ENCODE measurements at places on chromosomes 11 and 22.

DNA sequence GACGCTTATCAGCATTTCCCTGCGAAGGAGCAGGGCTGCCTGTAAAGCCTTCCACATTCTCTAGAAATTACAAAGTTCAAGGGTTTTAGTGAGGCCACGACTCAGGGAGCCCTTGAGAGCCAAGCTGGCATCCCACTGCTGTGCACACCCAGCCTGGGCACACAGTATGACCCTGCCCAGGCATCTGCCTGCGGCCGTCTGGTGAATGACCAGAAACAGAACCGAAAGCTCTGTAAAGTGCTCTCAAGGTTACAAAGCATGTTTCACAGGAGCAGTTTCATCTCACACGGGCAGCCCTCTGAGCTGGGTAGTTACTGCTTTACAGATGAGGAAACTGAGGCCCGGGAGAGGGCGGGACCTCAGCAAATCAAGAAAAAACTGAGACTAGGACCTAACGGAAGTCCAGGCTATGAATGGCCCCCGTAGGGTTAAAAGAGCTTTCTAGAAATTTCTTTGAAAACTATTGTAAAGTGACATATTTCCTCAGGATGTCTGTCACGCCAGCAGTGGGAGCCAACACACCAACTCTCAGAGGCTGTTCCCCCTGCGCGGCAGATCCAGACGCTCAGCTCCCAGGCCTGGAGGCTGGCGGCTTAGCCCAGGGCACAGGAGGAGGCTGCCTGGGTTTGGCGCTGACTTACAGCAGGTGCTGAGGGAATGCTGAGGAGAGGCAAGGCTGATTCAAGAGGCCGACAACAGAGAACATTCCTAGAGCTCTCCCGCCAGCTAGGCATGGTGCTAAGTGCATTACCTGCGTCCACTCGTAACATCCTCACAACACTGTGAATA lies 7.7 kb upstream of the TCF20 start:
- no peak for DNase-seq

GRCh38 chr11:57233702-57234101 lies 3.3 kb downstream of the APLNR start:
- no peak for DNase-seq

DNA sequence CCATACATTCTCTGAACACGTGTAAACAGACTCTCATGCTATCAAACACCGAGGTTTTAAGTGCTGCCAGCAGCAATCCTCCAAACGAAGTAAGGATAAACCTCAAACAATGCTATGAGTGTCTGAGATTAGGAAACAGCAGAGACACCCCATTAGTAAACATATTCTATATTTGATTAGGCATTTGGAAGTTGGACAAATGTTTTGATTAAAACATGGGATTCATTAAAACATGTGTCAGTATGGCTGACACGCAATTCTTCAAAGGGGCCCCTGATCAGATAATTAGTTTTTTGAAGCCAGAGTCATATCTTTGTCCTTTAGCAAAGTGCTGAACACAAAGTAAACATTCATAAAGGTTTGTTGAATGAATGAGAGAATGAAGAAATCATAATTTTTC lies 33.2 kb upstream of the BLID start:
- no peak for DNase-seq

GRCh38 chr11:78560153-78560552 lies 14.5 kb downstream of the NARS2 start:
- no peak for DNase-seq

- DNase-seq = no peak
These were observed 17.5 kb downstream of the NFAM1 start for GRCh38 chr22:42414565-42415303.

DNA sequence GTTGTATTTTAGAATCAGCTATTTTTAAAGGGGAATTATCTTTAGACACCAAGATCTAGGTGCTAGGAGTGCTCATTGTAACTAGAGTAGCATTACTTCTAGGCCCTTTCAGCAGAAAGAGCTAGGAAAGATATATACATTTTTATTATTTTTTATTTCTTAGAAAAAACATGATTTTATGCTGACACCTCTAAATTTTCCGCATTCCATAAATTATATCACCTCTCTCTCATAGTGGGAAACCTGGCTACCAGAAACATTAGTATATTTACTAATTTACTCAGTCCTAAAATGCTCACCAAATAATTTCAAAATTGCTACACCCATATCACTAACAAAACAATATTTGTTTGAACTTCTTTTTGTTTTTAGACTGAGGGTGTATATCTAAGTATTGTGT lies 32.1 kb upstream of the SLC36A4 start:
- DNase-seq = no peak

DNA sequence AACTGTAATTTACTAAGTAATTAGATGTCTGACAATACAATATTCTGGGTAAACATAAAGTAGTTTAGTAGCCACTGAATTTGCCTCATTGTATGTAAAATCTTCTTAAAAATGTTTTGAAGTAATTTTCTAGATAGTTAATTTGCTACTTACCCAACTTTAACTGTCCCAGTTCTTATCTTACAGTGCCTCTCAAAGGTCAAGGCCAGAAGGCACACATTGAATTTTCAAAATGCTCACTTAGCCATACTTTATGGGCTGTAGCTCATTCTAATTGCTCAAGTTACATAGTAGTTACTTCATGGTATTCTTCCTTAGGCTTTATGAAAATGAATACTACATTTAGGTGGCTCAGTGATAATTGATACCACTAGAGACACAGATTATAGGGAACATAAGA lies 666.6 kb downstream of the CNTN5 start:
- DNase-seq = no peak

DNA sequence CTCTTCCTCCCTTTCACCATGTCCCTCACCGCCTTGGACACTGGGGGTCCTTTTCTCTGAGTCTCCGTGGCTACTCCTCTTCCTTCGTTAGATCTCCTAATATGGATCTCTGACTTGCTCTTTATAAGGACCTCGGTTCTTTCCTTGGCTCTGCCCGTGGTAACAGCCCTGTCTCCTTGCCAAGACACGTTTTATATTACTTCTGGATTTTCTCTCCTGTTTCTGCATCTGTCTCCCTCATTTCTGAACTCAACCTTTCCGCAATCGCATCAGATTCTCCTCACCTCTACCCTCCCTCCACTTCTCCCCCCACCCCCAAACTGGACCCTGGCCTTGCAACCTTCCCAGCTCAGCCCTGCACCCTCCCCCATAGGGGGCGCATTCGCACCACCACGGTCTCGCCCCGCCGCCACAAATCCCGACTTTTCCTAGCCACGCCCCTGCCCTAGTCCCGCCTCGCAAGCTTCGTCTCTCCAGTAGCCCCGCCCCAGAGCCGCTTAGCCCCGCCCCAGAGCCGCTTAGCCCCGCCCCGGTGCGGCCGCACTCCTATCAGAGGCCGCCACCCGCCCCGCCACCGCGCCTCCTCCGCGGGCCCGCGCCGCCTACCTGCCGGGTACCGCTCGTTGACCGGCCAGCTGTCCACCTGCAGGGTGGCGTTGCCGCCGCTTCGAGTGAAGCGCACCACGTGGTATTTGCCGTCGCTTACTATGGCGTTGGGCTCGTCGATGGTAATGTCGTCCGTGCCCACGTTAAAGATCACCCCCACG lies 39.0 kb downstream of the SLC22A12 start:
- DNase-seq = no peak

GRCh38 chr11:16512899-16513241 lies 156.5 kb upstream of the SOX6 start:
- no peak for DNase-seq

DNA sequence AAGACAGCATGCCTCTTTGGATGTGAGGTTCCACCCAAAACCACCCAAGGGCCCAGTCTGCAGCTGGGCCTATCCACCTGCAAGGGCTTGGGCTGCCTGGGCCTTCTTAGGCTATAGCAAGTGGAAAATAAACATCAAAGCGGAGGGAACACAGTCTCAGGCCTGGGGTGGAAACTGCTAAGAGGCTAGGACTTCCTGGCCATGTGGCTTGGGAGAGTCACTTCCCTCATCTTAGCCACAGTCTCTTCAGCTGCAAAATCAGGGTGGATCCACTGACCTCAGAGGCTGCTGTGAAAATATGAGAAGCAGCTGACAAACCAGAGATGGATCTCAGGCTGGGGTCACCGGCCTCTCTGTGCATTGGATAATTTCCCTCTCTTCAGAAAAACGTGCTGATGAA lies 30.6 kb upstream of the TFIP11 start:
- DNase-seq = no peak

- no peak for DNase-seq
These were observed 3.1 kb downstream of the DMC1 start for GRCh38 chr22:38566726-38567504.

DNA sequence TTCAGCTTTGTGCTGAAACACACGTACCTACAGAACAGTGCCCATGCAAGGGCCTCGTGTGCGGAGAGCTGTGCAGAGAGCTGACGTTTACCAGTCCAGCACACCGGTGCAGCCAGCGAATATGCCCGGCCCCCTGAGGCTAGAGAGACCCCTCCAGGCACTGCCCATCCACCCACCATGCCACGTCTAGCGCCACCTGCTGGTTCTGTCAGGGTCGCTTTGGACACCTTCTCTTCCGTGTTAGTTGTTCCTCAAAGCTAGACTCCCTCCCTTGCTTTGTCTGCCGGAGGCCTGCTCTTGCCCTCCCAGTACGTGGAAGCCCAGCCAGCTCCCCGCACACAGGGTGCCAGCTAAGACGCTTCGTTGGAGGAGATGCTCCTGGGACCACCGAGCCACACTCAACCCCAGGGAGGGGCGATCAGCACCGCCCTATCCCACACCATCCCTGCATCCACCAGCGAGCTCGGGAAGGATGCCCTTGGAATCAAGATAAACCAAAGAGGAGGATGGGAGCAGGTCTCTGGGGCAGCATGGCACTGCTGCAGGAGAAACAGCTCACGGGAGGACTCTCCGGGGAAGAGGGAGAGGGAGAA lies 43.4 kb downstream of the CPT1A start:
- no peak for DNase-seq

DNA sequence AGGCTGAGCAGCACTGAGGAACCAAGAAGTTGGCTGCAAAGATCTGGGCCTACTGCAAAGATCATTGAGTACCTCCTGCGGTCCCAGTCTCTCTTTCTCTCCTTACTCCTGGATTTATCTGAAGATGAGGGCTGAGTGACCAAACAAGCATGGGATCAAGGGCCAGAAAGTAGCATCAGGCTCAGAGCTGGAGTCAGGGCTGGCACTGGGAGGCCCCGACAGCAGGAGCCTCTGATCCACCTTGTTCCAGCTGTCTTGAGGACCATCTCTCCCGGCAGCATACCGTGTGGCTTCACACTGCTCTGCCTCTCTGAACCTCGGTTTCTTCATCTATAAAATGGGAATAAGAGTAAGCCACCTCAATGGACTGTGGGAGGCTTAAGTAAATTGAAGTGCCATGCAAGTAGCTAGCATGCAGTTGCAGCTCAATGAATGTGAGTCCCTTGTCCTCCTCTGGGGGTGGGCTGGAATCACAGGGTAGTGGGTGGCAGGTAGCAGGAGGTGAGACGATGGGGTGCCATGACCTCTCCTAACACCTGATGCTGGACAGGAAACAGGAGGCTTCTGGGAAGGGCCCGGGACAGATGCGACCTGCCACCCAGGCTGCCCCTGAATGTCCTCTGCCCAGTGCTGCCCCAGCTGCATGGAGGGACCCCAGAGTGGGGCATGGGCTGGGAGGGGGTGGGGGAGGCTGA lies 52.5 kb upstream of the PRDM11 start:
- DNase-seq = no peak

DNA sequence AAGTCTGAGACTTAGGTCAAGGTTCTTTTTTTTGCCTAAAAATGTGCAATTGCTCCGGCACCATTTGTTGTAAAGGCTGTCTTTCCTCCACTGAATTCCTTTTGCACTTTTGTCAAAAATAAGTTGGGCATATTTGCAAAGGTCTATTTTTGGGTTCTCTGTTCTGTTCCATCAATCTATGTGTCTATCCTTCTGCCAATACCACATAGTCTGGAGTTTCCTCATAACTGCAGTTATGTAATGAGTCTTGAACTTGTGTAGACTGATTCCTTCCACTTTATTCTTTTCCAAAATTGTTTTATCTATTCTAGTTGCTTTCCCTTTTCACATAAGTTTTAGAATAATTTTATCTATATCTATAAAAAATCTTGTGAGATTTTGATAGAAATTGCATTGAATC lies 6.7 kb downstream of the KCNJ5 start:
- no peak for DNase-seq

GRCh38 chr22:20560716-20561115 lies 53.3 kb downstream of the MED15 start:
- DNase-seq = no peak

DNA sequence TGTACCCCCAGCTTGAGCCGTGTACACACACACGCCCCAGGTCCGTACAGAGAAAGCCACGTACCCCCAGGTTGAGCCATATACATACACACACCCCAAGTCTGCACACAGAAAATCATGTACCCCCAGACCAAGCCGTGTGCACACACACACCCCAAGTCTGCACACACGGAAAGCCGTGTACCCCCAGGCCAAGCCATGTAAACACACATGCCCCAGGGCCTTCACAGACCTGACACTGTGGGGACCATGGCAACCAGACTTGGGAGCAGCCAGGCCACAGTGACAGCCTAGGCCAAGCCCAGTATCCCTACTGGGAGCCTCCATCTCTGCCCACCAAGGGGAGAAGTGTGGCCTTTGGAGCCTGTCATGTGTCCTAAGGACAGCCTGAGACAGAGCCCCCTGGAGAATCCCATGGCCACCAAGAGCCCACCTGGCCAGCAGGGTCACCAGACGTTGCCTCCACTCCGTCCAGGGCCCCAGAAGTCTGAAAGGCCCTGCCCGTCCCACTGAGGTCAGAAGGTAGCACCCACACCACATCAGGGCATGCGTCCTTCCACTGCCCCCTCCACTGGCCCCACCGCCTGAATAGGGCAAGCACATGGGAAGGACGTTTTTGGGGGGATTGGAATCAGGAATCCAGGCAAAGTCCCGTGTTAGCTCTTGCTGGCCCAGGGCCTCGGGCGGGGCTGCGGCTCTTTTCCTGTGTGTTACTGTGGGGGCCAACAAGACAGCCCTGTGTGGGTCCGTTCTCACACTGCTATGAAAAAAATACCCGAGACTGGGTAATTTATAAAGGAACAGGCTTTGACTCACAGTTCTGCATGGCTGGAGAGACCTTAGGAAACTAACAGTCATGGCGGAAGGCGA lies 636.7 kb downstream of the TBC1D22A start:
- DNase-seq = no peak

- no peak for DNase-seq
These were observed 98.4 kb downstream of the ZNF280B start for GRCh38 chr22:22410121-22410520.

GRCh38 chr22:41660416-41660815 lies 28.3 kb downstream of the SNU13 start:
- DNase-seq = no peak

DNA sequence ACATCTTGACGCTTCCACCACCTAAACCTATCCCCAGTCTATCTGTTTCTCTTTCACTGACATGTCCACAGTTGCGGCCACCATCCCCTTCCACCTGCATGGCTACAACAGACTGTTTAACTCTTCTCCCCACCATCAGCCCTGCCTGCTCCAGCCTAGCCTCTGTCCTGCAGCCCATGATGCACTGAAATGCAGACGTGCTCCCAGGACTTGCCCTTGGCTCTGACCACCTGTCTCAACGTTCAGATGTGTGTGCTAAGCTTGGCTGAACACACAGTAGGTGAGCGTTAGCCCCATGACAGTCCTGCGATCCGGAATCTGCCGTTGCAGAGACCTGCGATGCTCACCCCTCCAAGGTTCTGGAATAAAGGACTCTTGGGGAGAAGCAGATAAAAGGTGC lies 22.7 kb downstream of the CBX7 start:
- DNase-seq = no peak

- no peak for DNase-seq
These were observed 58.5 kb downstream of the IGLL5 start for GRCh38 chr22:22946131-22946530.

Measured in stimulated activated CD8-positive, alpha-beta memory T cell treated with anti-CD3 and anti-CD28 coated beads, Interleukin-4, amount 100 ng/mL, for 4 hours (primary cell).